Left renal pelvis (tissue), 4 donors: ENCODE measurements at places on chromosomes 2 and 18.

GRCh38 chr2:567865-568638 lies 109.2 kb downstream of the TMEM18 start:
- no peak for DNase-seq

GRCh38 chr18:40046596-40046995 lies 1908.4 kb upstream of the PIK3C3 start:
- no peak for DNase-seq

GRCh38 chr2:150046810-150047209 lies 440.7 kb downstream of the RND3 start:
- DNase-seq: no peak

DNA sequence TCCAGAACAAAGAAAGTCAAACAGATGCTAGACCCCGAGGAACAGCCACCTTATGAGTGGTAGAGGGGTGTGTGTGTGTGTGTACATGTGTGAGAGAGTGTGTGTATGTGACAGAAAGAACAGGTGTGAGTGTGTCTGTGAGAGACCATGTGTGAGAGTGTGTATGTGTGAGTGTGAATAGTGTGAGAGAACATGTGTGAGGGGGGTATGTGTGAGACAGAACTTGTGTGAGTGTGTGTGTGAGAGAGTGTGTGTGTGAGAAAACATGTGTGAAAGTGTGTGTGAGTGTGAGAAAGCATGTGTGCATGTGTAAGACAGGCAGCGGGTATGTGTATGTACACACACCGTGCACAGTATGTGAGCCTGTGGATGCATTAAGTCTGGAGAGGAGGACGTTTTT lies 214.3 kb downstream of the SP3 start:
- DNase-seq: no peak

GRCh38 chr2:235043762-235044500 lies 92.1 kb downstream of the SH3BP4 start:
- no peak for DNase-seq

DNA sequence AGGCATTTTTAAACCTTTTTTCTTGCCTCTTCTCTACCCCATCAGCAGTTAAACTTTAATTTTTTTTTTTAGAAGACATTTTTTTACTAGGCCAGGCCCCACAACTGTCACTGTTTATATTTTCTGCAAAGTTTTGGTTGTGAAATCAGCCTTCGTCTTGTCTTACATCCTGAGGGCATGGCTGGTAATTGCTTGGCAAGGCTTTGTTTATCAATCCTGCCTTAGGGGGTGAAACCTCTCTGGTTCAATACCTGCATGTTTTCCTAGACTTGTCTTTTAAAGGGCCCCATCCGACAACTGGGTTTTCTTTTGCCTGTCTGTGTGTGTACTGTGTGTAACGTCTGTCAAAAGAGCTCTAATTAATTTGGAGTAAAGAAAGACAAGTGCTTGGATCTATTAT lies 330.0 kb upstream of the CWC22 start:
- no peak for DNase-seq

DNA sequence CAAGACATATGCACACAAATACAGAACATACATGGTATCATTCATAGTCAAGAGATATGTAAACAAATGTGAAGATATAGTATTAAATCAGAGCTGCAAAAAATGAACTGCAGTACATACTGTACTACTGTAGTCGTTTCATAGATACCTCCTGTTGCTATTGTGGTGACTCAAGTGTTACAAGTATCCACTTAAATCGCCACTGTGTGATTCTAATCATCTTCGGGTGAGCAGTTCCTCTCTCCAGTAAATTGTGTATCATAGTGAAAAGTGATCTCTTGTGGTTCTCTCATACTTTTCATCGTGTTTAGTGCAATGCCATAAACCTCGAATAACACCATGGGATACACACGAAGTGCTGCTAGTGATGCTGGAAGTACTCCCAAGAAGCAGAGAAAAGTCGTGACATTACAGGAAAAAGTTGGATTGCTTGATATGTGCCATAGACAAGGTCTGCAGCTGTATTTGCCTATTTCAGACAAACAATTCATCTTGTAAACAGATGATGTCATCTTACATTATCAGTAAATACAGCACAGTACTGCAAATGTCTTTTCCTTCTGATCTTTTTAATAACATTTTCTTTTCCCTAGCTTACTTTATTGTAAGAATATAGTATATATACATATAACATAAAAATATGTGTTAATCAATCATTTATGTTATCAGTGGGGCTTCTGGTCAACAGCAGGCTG lies 222.2 kb downstream of the BCL11A start:
- DNase-seq: no peak

DNA sequence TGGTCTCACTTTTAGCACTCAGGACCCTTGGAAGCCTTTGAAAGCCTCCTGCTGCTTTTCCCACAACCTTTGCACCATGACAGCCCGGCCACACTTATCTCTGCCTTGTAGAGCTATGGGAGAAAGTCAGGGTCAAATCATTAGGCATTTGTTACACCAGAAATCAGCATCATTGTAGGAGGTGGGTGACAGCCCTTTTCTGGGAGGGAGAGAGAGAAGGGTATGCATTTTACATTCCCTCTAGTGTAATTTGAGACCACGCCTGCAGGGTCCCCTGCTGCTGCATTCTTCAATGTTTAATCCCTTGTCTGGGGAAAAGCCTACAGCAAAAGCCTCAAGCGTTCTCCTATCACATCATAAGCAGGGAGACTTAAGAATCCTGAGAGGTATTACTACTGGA lies 766.8 kb upstream of the FAM98A start:
- DNase-seq: peak; percentile 12

DNA sequence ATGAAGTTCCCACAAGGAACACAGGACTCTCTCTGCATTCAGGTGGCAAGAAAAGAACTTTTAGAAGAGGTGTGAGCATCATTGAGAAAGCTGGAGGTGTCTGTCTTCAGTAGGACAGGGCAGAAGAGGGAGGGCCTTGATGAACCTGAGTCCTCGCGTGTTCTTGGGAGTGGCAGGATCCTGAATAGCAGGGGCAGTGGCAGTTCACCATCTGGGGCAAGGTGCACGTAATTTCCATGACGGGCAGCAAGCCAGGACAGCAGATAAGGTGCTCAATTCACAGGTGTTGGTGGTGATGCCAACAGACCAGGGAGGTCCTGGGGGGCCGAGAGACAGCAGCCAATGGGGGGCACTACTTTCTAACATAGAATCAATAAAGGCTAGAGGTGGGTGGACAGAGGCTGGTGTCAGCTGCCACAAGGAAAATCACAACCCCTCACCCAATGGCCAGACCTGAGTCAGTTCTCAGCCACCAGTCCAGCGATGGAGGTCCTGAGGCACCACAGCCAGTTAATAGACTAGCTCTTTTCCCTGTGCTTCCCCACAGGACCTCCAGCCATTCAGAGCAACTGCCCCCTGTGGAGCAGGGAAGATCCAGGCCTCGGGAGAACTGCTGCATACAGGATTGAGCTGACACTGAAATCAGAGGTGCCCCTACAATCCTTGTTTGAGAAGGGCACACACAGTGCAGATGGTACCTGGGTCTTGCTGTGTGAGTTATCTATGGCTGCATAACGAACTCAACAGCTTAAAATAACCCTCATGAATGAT lies 10.9 kb upstream of the HDAC4 start:
- no peak for DNase-seq

GRCh38 chr2:148888003-148888501 lies 13.0 kb downstream of the KIF5C start:
- DNase-seq: no peak

DNA sequence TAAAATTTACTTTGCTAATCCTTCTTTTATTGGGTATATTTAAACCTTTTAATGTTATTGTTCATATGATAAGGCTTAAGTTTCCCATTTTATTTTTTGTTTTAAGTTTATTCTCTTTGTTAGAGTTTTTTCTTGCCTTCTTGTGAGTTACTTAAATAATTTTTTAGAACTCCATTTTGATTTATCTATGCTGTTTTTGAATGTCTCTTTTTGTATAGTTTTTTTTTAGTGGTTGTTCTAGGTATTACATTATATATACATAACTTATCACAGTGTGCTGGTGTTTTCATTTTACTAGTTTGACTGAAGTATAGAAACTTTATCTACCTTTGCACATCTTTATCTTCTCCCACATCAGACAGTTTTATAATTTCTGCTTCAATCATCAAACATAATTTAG lies 49.4 kb upstream of the TGFA start:
- DNase-seq: no peak

GRCh38 chr2:195509551-195509950 lies 147.5 kb upstream of the SLC39A10 start:
- no peak for DNase-seq

- no peak for DNase-seq
These were observed 79.0 kb downstream of the DNER start for GRCh38 chr2:229635371-229635680.

DNA sequence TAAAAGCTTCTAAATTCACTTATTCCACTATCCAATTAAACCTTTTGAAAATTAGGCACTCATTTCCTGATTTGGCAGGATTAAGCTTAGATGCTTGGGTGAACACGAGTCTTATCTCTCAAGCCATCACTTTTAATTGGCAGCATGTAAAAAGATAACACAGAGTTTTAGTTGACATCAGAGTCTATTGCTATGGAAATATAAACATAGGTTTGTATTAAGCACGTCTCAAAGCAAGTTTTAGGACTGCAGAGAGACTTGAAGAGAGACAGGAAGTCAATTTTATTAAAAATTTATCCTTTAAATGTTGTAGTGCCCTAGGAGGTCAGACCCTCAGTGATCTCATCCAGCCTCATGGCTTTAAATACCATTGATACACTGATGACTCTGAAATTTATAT lies 5.6 kb downstream of the RBKS start:
- no peak for DNase-seq

DNA sequence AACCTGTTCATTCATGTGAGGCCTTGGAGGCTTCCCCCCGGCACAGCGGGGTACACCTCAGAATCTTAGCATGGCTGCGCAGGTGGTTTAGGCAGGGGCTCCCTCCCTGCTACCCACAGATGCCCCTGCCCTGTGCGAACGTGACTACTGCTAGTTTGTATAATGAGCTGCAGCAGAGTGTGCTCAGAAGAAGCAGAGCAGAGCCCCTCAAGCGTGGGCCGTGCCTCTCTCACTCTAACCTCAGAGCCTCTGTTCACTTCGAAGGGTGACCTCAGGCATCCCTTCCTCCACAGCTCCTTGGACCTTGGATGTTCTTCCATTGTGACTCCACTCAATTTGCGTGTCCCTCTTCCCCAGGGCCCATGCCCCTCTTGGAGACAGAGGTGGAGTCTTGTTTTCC lies 161.6 kb downstream of the CTIF start:
- no peak for DNase-seq

GRCh38 chr2:71922091-71922490 lies 225.6 kb downstream of the CYP26B1 start:
- no peak for DNase-seq

DNA sequence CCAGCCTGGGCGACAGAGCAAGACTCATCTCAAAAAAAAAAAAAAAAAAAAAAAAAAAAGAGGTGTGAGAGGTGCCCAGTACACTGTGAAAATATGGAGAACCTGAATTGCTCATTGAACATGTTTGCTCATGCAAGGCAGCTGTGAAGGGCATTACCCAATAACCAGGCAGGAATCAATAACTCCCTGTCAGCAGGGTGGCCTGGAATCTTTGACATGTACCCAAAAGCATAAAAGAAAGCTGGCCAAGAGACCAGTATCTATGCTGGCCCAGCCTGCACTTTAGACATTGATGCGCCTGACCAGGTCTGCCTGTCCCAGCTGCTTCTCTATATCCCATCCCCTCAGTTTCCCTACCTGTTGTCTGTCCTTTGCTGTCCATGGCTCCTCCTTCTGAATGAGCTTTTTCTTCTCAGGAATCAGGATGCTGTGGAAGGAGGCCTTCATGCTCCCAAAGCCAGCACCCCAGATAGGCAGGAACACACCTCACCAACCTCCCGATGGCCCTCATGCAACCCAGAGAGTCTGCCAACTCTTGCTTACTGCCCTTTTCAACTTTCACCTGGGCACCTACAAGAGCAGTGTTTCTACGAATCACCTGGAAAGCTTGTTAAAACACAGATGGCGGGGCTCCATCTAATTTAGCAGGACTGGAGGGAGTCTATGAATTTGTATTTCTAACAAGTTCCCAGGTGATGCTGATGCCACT lies 83.4 kb upstream of the PPP1CB start:
- DNase-seq: no peak

DNA sequence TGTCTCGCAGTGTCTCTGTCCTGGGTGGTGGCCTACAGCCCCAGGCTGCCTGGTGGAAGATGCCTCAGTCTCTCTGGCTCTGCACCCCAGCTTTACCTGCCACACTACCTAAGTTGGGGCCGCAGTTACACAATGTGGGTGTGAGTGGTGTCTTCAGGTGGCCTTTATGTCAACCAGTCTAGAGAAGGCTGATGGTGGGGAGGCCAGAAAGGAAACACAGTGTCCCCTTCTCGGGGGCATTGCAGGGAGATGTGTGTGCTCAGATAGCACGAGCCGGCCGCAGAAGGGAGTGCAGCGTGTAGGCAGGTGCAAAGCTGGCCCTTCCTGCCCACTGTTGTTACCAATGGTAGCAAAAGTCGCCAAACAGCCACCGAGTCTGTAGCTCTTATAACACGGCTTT lies 216.1 kb downstream of the SH3RF3 start:
- no peak for DNase-seq

GRCh38 chr18:63302220-63302619 lies 17.3 kb downstream of the BCL2 start:
- DNase-seq: no peak

- DNase-seq: no peak
These were observed 1010.0 kb upstream of the CELF4 start for GRCh38 chr18:38575648-38576047.

GRCh38 chr2:172208791-172209325 lies 106.2 kb upstream of the DLX2 start:
- no peak for DNase-seq

DNA sequence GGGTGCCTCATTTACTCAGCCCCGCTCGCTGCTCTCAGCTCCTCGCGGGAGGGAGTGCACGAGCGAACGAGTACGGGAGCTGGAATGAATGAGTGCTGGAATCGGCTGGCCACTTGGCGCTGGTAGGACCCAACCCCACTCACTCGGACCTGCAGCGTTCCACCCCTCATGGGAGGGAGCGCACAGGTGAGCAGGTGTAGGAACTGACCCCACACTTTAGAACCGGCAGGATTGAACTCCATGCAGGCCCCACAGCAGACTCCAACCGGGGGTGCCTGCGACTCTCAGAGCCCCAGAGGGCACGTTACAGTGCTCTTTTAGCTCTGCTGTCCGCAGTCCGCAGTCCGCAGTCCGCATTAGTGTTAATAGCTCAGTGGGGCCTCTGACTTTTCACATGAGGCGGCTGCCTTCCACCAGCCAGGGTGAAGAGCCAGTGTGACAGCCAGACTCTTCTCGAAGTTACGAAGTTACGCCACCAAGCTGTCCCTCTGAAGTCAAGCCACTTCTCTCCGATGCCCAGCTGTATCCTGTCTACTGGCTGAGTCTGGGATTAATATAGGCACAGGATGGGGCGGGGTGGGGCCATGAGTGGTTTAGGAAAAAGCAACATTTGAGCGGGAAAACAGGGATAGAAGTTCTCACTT lies 102.7 kb upstream of the ARHGAP15 start:
- no peak for DNase-seq
